ENCODE measurements at places on chromosomes 13 and 19.

GRCh38 chr13:53249236-53249635 lies 220.6 kb downstream of the OLFM4 start:
- DNase-seq, result no peak

- no peak for DNase-seq
These were observed 33.0 kb downstream of the MIPEP start for GRCh38 chr13:23856008-23856750.

DNA sequence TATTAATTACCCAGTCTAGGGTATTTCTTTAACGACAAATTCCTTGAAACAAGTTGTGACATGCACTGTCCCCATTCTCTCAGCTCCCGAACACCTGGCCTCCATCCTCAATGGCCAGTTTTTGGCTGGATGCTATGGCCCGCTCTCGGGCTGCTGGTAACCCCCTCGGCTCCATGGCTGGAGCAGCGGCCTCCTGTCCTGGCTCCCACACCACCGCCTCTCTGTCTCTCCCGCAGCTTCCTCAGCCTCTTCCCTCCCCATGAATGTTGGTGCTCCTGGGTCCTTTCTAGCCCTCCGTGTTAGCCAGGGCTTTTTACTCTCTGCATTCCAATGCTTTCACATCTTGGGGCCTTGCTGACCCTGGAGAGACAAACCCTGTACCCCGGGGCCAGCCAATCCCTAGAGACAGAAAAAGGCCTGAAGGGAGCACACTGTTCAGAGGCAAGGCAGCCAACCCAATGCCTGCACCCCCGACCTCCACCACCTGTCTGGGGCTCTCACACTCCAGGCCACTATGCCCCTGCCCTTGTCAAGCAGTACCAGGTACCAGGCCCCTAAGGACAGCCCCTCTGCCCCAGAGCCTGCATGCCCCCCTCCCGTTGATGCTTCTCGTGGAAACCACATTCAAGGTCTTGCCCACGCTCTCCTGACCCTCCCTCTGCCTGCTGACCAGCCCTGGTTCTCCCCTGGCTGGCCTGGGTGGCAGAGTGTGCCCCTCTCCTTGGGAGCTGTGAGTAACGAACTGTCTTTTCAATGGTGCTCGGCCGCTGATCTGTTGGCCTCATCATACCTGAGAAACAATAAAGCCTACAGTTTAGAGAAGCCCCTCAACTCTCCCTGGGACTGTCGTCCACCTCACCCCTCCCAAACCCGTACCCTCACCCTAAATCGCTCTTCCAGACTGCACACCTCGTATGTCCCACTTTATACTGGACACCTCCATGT lies 86.9 kb upstream of the GPR183 start:
- no peak for DNase-seq

DNA sequence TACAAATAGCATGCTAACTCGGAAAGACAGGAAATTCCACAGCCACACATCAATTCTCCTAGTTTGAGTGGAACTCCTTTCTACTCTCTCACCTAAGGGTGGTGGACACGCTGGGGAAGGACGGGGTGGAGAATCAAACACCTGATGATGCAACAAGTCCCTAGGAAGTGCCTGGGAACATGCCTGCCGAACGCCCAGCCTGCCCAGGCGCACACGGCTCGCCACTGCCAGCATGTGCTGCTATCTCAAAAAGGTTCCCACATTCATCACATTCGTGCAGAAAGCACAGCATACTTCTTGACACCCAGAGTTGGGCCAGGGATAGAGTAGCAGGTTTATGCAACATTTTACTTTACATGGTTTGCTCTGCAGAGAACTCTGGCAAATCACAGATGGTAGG lies 164.6 kb downstream of the ABCC4 start:
- DNase-seq, result no peak

GRCh38 chr13:113527272-113527958 lies 36.9 kb upstream of the DCUN1D2 start:
- DNase-seq, result no peak

- DNase-seq, result no peak
These were observed 78.4 kb downstream of the POU4F1 start for GRCh38 chr13:78524936-78525335.

- no peak for DNase-seq
These were observed 3.2 kb downstream of the NCLN start for GRCh38 chr19:3188627-3189596.

DNA sequence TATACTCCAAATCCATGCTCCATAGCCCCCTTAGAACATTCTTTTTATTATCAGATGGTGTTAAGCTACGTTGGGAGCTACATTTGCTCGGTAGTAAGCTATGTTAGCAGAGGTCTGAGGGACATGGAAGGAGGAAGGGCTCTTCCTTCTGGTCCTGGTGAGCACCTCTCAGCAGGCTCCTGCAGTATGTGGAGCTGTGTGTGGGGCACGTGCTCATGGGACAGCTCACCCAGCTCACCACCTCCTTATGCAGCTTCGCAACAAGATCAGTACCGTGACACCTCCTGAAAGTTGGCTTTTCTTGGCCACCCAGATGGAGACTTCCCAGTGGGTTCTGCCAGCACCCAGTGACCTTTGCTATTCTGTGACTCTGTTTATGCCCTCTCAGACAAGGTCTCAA lies 400.5 kb upstream of the SLC10A2 start:
- no peak for DNase-seq

- peak; percentile 54 for DNase-seq
These were observed 10.0 kb downstream of the CHAMP1 start for GRCh38 chr13:114324334-114324733.

DNA sequence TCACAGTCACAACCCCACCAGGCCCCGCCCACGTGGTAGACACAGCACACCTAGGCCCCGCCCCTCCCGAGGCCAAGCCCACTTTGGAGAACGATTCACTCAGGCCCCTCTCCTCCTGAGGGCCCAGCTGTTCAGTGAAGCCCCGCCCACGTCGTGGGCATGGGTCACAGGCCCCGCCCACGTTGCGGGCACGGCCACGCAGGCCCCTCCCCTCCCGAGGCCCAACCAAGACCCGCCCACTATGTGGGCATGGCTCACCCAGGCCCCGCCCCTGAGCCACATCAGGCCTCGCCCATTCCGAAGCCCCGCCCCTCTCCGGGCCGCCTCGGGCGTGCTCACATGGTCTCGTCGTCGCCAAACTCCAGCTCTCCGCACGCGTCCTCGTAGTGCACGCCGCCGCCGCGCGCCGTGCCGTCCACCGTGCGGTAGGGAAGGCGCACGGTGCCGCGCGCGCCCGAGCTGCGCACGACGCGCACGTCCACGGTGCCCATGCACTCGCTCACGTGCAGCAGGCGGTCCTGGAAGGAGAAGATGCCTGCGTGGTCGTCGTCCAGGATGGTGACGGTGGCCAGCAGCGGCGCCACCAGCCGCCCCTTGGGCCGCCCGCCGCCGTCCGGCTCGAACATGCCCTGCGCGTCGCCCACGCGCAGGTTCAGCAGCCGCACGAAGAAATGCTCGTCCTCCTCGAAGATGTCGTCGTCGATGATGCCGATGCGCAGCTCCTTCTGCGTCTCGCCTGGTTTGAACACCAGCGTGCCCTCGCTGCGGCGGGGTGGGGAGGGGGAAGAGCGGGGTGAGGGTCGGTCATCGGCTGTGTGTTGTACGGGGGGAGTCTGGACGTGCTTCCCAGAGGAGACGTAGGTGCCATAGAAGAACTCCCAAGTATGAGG lies 24.0 kb downstream of the SLC8A2 start:
- DNase-seq, result peak; percentile 80

DNA sequence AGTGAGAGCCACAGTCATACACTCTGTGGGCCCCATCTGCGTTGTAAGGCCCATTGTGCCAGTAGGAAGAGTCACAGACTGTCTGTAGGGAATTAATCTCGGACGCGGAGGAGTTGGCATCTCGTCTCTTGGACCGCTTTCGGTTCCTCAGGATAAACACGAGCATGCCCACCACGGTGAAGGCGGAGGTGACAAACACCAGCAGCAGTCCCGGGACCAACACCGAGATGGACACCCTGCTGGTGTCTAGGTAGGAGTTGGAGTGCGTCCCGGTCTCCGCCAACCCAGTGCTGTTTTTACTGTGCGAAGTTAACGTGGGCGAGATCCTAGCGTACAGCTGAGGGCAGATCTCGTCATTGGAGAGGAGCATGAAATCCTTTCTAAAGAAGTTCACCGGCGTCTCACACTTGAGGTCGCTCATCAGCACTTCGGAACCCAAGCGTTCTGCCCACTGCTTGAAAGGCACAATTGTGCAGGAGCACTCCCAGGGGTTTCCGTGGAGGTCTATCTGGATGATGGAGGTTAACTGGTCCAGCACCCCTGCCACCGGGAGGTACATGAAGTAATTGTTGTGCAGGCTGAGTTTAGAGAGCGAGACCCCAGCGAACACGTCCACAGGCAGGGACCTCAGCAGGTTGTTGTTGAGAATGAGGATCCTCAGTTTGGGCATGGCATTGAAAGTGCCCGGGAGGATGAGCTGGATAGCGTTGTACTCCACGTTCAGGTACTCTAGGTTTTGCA lies 2.7 kb downstream of the SLITRK1 start:
- DNase-seq, result peak; percentile 20
